ENCODE measurements at places on chromosomes 11 and 22. TPM values are rescaled to one million over a fixed set of nuclear protein-coding genes. Genes with fewer than 3 reads are reported as not detected.

FAT3 gene
- total RNA-seq: not detected

GRCh38 chr11:130120045-130120444, 39.5 kb upstream of the ST14 start:
- DNase-seq: no peak

- DNase-seq: no peak
These were observed 12.2 kb downstream of the ANKRD42 start for GRCh38 chr11:83205608-83206185.

PTPRCAP gene
- 109 TPM for total RNA-seq

PAX6 gene
- not detected for total RNA-seq

DNA sequence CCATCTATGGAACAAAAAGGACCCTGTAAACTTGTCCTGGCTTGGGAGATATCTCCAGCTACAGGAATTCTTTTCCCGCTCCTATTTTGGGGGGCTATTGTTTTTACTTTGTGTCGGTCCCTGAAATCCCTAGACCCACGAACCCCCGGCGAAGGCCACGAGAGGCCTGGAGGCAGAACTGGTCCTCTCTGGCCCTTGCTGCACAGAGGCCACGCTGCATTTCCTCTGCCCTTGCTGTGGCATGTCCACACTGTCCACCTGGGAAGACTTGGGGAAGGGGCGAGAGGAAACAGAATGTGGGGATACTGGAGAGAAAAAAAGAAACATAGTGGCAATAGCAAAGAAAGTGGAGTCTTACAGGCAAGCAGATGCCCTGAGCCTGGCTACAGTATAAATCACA, 2.3 kb upstream of the ANO1 start:
- DNase-seq: no peak

DNA sequence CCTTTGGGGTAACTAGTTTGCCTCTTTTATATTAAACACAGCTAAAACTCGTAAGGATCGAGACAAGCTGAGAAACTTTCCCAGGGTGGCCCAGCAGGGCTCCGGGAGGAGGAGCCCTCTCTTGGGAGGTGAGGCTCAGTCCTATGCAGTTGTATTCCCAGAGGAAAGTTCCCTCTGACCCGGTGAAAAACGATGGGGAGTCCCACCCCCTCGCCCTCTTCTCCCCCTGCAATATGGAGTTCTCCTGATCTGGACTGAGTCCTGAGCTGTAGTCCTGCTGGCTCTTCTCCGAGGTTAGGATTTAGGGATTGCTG, 1.3 kb downstream of the NTM start:
- no peak for DNase-seq

DNA sequence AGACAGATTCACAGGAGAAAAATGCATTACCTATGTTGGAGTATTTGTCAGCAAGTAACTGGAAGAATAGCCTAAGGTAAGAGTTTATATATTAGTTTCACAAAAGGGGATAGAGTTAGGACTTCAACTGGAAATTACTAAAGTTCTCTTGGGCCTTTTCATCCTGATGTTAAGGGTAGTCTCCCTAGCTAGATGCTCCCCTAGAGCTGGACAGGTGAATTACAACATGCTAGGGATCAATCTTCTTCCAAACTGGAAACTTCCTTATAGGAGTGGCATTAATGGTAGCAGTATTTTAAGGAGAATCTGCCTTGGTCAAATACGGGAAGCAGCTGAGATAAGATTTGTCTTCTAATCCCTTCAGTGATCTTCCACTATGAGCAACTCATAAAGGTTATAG, 632.8 kb upstream of the RAG2 start:
- DNase-seq: no peak

GRCh38 chr22:39431821-39432251, 25.0 kb upstream of the MGAT3 start:
- no peak for DNase-seq

DNA sequence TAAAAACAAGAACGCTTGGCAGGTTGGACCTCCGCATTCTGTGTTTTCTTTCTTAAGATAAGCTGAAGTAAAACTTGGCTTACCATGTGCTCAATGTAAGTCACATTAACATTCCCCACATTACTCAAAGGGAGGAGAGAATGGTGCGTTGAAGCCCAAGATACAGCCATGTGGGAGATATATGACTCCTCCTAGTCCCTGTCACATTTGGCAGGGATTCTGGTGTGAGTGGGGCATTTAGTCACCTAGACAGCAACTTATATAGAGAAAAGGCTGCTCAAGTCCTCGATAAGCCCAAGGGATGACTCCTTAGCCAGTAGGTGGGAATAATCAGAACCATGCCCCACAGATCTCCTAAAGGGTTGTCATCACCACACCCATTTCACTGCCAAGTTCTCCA, 4.6 kb downstream of the PRSS23 start:
- no peak for DNase-seq

DNA sequence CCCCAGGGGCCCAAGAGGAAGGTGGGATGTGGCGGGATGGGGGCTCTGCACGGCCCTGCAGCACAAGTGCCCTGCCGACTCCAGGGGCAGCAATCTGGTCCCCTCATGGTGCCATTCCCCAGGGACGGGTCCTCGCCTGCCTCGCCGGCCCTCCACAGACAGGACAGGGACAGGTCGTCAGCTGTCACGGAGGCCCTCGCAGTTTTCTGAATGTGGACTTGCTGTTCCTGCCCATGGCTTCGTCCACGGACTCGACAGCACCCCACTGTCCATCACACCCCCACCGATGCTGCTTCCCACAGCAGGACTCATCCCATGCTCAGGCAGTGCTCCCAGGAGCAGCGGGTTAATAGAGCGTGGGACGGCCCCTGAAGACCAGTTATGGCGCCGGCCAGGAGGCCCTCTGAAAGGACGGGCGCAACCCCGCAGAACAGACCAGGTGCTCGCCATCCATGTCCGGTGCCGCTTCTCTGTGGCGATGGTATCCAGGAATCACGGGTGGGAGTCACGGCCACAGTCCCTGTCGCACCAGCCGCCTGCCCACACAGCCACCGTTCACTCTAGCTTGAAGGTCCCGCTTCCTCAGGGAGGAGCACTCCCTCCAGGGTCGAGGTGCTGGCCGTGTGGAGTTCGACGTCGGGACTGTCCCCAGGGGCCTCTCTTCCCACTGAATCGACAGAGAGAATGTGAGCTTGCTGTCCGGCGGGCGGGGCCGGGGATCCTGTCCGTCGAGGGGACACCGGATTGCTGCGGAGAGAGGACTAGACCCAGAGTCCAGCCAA, 18.5 kb upstream of the MUC2 start:
- DNase-seq: no peak

- DNase-seq: no peak
These were observed 11.1 kb upstream of the FXYD6 start for GRCh38 chr11:117887431-117888138.

- DNase-seq: peak; percentile 72
These were observed at the start of gene FERMT3 for GRCh38 chr11:64206457-64207255. FERMT3 (plus strand) TSS chr11:64206721; CDS start chr11:64207365, 644 bp downstream.

RFPL1 gene
- not detected for total RNA-seq

GRCh38 chr11:96124155-96124554, 200.2 kb upstream of the MTMR2 start:
- DNase-seq: no peak

DNA sequence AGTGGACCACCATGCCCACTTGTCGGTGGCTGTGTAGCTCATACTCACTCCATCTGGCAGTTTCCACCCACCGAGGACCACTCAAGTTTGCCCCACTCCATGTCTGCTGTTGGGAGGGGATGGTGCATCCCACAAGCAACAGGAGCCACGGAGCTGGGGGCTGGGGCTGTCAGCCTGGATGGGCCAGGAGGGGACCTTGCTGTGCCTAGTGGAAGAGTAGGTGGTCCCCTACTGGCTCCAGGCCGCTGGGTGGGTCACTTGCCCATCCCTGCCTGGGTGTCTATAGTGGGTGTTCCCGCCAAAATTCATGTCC, 57.0 kb downstream of the SMIM38 start:
- DNase-seq: no peak

All from activated T-helper 1 cell treated with anti-CD3 and anti-CD28 coated beads, Interleukin-12 subunit alpha, Interleukin-12 subunit beta, Interleukin-2, Interleukin-4 antibody, amounts not matched to agents 30 ng/mL and 10 ng/mL and 1 ng/mL, durations not matched to agents 14 hours and 24 hours and 36 hours (primary cell).